Sciatic nerve (tissue), 2 donors: ENCODE measurements at places on chromosomes 3 and 15.

- no peak for DNase-seq
Observed at GRCh38 chr15:58329781-58330671, 101.8 kb upstream of the LIPC start.

DNA sequence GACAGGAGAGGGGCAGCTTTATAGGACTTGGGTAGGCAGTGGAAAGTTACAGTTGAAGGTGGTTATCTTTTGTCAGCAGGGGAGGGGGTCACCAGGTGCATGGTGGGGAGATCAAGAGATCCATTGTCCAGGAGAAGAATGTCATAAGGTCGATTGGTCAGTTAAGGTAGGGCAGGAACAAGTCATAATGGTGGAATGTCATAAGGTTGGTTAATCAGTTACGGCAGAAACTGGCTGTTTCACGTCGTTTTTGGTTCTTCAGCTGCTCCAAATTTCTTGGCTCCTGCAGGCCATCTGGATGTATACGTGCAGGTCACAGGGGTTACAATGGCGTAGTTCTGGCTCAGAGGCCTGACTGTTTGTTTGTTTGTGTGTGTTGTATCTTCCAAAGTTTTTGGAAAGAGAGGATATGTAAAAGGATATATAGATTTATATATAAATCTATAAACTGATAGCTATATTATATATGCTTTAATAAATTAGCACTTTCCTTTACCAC is 565.1 kb downstream of the ZNF385D start:
- DNase-seq: no peak

DNA sequence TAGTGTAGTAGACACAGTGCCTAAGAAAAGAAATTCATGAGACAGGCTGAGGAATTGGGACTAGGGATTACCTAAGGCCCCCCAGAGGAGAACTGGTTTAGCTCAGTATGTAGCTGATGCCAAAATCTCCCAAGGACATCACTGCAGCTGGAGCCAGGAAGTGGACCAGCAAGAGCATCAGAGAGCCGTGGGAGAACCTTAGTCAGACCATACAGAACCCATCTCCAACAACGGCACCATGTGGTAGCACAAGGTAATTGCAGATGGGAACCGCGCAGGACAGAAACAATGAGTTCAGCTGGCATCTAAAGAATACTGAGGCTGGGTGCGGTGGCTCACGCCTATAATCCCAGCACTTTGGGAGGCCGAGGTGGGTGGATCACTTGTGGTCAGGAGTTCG is 81.7 kb downstream of the WNT5A start:
- no peak for DNase-seq

DNA sequence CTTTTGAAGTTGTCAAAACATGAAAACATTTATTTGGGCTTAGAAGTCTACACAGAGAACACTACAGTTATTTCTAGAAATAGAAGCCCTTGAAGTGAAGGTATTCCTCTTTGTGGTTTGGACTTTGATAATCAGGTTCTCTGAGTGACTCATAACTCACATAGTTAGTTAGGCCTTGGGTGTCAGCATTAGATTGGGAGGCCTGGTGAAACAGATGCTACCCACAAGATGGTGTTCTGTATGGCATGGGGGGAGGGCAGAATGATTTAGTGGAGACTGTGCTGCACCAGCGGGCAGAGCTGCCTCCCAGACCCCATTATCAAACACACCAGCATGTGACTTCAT is 108.9 kb upstream of the ETV5 start:
- no peak for DNase-seq

DNA sequence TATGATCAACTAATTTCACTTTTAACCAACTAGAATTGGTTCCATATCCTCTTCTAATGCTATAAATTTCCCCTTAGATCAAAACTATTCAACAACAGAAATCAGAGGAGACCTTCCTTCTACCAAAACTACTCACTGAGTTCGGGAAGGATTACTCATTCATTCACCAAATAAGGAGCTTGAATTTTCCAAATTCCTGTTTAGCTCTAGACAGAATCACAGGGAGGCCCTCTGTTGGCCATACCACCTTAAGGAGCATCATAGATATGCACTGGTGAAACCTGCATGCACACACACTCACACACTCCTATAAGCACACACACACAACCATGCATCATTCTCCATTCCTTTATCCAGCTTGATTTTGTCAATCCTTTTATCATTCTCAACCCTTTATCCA is 49.0 kb downstream of the SUCLG2 start:
- DNase-seq: no peak

DNA sequence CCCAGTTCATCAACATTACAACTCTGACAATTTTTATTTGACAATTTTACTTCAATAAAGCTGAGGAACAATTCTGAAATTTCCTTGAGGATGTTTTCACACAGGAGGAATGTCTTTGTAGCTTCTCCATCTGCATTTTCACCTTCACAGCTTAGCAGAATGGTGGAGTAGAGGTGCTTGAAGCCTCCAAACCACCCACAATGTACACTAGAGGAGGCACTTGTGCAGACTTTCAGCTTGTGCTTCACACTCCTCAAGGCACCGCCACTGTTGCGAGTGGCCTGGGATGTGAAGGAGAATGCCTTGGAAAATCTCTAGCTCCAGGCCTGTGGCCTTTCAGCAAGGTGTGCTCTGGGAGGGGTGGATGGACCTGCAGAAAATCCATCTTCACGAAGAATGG is 181.9 kb downstream of the EPHB1 start:
- no peak for DNase-seq

DNA sequence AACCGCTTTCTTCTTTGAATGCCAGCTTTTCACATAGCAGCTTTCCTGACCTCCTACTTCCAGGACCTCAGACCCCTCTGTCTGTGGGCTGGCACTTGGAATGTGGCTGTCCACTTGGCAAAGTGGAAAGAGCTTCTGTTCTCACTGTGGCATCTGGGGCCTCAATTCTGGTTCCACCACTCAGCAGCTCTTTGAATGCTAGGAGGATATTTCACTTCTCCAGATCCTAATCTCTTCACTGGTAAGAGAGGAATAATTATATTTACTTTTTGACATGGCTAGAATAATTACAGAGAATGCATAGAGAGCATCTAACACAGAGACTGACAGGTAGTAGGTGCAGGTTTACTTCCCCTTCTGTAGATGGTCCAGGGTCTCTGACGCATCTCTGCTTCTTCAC is 405.9 kb downstream of the LPP start:
- DNase-seq: no peak

GRCh38 chr15:68151277-68151676 is 53.9 kb downstream of the CALML4 start:
- DNase-seq: no peak

GRCh38 chr3:47404955-47405790 is 24.4 kb downstream of the PTPN23 start:
- peak; percentile 80 for DNase-seq

DNA sequence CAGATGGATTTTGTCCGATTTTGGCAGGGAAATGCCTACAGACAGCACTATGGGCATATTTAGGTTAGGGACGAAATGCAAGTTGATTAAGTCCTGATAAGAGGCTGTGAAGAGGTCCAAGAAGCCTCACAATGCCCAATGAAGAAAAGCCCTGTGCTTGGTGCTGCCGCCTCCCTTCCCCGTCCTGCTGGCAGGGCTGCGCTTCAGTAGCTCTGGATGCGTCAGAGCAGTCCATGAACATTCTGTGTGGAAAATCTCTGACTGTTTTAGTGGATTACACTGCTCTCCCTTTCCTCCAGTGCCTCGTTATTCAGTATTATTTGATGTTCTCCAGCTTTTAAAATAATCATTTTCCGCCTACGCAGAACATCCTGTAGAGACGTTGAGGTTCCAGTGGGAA is 39.6 kb downstream of the MLH1 start:
- DNase-seq: no peak

DNA sequence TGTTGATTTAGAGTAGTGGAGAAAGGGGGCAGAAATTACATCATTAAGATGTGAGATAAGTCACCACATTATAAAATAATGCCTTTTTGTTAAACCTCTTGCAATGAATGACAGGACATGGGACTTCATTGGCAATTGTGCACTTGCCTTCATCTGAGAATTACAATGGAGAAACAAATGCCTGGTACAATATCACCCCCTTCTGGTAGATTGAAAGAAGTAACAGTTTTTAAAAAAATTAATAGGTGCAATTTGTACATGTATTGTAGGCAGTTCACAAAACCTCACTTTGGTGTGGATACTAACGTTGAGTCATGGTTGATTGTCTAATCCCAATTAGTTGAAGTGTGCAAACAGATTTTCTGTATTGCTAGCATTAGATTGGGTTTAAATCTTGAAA is 4.6 kb upstream of the P2RY14 start:
- DNase-seq: no peak

- DNase-seq: peak; percentile 67
Observed at GRCh38 chr15:26628879-26629529, 143.9 kb downstream of the GABRB3 start.

GRCh38 chr3:58036293-58037032 is 28.2 kb downstream of the FLNB start:
- no peak for DNase-seq

DNA sequence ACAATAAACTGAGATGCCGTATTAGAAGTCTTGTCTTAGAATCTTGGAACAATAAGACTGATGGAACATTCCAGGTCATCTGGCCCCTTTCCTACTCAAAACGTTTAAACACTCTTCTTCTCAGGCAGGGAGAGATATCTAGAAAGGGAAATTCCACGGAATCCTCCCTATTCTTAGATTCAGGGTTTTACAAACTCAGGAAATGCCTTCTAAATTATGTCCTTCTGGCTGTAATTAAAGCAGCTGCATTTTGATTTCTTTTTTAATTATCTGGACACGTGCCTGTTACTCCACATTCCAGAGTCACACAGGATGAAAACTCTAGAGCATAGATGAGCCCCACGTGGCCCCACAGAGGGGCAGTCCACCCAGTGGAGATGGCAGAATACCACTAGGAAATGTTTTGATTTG is 41.5 kb upstream of the MTMR10 start:
- DNase-seq: no peak

- no peak for DNase-seq
Observed at GRCh38 chr3:184946917-184947316, 135.0 kb downstream of the VPS8 start.

- no peak for DNase-seq
Observed at GRCh38 chr3:105345156-105345555, 21.6 kb upstream of the ALCAM start.

GRCh38 chr15:49046220-49047102 is at the start of gene SECISBP2L:
Gene SECISBP2L (minus strand): TSS chr15:49046446. CDS start chr15:49046299, 147 bp downstream.
- peak; percentile 96 for DNase-seq

DNA sequence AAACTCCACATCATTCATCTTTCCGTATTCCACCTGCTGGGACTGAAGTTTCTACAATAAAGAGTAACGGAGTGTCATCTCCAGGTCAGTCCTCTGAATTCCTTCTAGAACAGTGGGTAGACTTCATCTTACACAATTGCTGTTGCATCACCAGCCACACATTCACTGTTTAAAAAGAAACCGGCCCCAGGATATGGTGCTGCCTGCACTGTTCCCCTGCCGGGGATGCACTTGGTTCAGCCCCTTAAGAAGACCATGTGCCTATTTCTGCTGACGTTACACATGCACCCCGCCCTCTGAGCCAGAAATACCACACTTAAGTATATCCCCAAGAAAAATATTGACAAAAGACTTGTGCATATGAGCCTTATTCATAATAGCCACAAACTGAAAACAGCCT is 233.4 kb downstream of the FEZF2 start:
- no peak for DNase-seq

- no peak for DNase-seq
Observed at GRCh38 chr15:55224892-55225291, 28.2 kb upstream of the RSL24D1 start.

DNA sequence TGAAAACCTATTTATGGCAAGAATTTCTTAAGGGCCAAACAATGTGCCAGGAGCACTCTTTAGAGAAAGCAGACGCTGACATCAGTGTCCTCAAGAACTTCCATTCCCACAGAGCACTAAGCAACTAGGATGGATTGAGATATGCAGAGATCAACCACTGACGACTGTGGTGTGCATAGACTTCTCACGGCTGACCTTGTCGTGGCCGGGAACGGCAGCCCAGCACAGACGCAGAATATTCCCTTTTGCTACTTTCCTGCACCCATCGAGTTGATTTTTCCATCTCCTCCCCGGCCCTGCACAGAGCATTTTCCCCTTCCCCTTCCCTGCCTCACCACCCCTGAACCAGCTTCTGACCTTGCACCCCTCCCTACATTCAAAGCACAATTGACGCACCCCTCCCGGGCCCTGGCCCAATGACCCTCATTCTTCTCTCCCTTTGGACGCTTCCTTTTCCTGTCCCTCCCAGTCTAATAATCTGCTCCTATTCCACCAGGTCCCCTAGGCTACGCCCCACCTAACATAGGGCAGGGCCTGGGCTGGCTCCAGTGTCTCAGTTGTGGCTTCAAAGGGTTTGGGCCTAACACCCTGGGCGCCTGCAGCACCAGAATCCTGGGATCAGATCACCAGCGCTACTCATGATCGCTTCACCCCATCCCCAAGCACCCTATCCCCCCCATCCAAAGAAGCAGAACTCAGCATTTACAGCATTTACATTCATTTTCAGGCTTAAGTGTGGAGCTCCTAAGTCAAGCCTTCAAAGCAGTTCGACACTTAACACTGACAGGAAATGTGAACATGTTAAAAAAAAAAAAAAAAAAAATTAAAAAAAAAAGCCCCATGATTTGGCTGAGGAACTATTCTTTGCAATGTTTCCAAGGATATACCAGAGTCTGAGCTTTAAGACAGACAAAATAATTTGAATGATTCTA is 151.2 kb downstream of the FOXP1 start:
- no peak for DNase-seq

- DNase-seq: no peak
Observed at GRCh38 chr3:140597792-140598191, 80.1 kb upstream of the TRIM42 start.

GRCh38 chr3:37770336-37770735 is 91.3 kb upstream of the CTDSPL start:
- no peak for DNase-seq

- peak; percentile 90 for DNase-seq
Observed at GRCh38 chr3:40780291-40780924, 255.6 kb downstream of the ZNF621 start.

GRCh38 chr3:153572654-153573053 is 410.6 kb downstream of the RAP2B start:
- no peak for DNase-seq

DNA sequence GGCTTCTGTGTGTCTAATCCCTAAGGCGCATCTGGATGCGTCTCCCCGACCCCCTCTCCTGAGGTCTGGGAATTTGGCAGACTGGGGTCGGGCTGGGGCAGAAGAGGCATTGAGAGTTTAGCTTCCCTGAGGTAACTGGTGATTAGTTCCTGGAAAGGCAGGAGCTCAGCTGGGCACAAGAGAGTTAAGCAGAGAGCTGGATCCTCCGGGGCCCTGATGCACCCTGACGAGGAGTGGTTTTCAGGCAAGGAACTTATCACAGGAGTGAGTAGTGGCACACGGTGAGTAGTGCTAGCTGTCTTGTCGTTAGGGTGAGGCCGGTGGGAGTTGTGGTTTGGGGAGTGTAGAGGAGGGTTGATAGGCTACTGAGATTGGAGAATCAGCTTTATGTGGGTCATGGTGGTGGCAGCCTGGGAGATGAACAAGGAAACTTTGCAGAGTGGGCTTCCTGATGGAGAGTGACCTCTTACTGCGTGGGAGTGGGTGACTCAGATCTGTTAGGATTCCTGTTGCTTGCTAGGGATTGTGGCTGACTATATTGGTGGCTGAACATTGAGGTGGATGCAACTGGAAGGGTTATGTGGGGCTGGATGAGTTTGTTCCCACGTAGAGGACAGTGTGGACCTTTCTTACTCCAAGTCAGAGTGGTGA is 897 bp downstream of the RAD54L2 start:
- no peak for DNase-seq

- no peak for DNase-seq
Observed at GRCh38 chr15:89299896-89300295, 34.7 kb downstream of the POLG start.
